ENCODE measurements at places on chromosomes 13 and 19.

GRCh38 chr13:107324416-107325204 is 756.7 kb upstream of the ARGLU1 start:
- no peak for DNase-seq

GRCh38 chr19:5042556-5042955 is 73.6 kb downstream of the KDM4B start:
- no peak for DNase-seq

DNA sequence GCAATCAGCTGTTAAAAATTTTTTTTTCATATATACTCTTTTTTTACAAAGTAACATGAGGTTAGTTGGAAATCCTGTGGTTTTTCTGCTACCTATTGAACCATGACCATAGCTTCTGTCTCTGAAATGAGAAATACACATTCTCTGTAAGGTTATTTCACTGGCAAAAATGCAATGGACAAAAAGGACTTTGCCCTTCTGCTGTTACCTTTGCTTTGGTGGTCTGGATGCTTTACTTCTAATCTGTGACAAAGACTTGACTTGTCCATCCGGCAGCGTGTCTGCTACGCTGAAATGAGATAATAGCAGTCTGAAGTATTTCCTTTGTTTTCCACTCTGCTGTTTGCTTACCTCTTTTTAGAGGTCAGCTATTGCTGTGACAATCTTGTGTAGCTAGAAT is 412.8 kb downstream of the SLITRK6 start:
- DNase-seq: no peak

GRCh38 chr13:21130116-21130515 is 46.2 kb downstream of the SKA3 start:
- no peak for DNase-seq

DNA sequence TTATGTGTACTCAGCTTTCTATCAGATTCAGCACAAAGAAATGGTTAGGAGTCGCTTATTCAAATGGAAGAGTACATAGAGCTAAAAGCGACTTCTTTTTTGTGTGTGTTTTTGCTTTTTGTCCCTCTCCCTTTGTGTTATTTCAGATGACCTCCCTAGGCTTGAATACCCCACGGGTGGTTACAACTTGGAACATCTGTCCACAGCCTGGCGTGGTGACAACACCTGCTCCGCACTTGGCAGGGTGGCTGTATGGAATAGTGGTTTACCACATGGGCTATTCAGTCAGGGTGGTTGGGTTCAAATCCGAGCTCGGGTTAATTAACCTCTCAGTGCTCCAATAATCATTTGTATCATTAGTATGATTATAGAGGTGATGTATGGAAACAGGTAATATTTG is 151.6 kb upstream of the FREM2 start:
- no peak for DNase-seq

GRCh38 chr13:94352057-94352456 is 127.4 kb downstream of the DCT start:
- no peak for DNase-seq

- DNase-seq: no peak
These were observed 1.7 kb downstream of the ZNF264 start for GRCh38 chr19:57192993-57193392.

DNA sequence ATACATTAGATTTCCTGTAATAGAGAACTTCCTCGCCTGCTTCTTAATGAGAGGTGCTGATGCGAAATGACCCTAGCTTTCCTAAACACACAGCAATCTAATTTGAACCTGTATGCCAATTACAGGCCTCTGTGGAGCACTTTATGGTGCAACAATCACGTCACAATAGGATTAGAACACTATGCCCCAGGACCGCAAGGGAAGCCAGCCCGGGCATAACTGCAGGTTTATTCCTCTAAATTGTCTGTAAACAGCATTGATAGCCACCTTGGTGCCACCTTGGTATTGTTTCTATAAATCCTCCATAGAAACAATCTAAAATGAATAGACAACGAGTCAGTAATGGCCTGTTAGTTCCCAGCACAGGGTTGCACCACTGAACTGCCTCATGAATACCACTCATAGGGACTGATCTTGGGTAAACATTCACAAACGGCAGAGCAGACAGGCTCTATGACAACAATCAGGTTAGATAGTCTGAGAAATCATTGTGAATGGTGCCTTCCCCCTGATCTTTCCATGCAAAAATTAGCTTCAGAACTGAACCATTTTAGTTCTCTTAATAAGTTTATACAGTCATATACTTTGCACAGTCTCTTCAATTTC is 182.5 kb upstream of the OBI1 start:
- no peak for DNase-seq

DNA sequence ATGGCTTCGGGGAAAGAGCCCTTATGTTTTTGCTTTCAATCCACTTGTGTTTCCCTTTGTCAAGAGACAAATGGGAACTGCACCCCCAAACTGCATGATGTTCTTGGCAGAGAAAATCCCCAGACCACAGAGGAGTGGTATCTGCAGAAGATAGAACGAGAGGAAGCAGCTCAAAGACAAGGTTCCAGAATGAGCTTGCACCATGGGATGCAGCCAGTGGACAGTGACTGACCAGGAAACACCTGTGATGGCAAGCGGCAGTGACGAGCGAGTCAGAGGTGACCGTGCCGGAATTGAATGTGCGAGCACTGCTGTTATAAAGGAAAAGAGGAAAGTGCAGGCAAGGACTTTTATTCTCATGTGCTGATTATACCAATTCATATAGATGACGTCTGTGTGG is 46.3 kb downstream of the IRS2 start:
- DNase-seq: peak; percentile 70

DNA sequence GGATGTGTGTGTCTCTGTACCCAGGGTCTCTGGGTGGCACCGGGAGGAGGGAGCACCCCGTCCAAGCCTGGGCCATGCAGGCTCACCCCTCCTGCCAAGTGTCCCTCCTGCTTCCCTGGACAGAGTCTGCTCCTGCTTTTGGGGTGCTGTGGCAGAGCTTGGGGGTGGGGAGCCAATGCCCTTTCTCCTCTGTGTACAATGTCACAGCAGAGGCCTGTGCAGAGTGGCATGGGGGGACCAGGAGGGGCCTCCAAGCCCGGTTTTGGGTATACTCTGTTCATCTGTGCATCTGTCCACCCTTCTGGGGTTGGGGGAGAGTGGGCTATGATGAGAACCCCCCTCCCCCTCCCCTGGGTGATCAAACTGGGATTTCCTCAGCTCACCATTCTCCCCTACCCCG is 33.5 kb downstream of the PDE4A start:
- DNase-seq: no peak

GRCh38 chr13:43764349-43764748 is 22.4 kb downstream of the ENOX1 start:
- no peak for DNase-seq

DNA sequence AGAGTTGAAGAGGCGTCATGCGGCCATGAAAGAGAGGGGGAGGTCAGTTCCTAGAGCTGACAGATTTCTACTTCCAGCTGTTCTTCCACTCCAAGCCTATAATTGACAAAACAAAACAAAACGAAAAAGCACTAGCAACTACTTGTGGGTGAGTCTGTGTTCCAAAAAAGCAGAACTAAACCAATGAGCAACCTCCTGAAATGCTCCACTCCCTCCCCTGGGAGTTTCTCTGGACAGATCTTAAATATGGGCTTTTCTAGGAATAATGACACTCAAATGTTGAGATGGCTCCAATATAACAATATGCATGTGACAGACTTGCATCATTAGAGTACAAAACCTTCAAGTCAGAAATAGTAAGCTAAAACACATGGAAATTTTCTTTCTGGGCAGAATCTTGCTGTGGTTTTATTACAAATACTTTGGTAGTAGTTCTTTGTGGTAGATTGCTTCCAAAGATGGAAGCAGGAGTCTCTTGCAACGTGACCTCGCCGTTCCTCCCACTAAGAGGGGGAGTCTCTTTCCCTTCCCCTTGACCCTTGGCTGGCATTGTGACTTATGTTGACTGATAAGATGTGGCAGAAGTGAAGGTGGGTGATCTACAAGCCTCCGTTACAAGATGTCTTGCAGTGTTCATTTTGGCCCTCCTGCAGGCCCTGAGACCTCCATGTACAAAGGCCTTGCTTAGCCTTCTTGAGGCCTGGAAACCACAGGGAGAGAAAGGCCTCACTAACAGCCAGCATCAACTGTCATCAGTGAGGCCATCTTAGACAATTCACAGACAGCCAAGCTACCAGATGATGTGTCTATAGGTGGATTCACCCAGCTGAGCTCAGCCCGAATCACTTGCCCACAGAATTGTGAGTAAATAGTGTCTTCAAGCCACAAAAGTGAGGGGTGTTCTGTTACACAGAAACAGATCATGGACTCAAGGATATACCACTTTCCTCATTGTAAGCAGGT is 173.1 kb upstream of the RFC3 start:
- no peak for DNase-seq

GRCh38 chr13:94394723-94395122 is 84.8 kb downstream of the DCT start:
- DNase-seq: peak; percentile 6
